ENCODE measurements at places on chromosomes 5 and 9.

DNA sequence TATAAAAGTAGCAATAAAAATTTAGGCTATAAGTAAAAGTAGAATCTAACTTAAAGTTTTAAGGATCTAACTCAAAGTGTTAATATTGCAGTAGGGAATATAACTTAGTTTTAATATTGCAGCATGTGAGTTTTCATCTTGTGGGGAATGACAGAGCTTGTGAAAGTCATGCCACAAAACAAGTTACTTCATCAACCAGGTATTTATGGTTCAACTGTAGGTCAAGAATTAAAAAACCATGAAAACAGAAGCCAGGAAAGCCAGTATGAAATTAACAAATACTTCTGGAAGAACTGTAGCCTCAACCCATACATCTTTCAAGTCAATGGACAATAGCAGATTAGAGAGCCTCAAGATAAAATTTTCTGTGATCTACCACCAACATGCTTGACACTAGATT is 19.0 kb downstream of the HMGCS1 start:
- DNase-seq, result no peak

GRCh38 chr5:124725040-124725434 is 21.4 kb downstream of the ZNF608 start:
- no peak for DNase-seq

- no peak for DNase-seq
Measured at GRCh38 chr9:137485343-137486140, 26.4 kb upstream of the NSMF start.

DNA sequence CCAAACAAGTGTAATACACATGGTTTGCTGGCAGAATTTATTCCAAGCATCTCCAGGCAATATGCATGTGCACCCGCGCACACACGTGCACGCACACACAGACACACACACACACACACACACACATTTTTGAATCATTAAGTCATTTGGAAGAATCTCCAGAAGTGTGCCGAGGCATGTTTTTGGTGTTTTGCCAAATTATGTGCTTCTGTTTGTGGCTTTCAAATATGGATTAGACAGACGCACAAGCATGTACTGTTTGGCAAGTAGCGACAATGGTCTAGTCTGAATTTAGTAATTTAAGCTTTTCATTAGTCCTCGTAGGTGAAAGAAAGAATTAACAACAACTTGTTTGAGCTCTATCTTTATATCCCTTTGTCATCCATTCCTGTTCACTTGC is 36.7 kb downstream of the NFIB start:
- no peak for DNase-seq

DNA sequence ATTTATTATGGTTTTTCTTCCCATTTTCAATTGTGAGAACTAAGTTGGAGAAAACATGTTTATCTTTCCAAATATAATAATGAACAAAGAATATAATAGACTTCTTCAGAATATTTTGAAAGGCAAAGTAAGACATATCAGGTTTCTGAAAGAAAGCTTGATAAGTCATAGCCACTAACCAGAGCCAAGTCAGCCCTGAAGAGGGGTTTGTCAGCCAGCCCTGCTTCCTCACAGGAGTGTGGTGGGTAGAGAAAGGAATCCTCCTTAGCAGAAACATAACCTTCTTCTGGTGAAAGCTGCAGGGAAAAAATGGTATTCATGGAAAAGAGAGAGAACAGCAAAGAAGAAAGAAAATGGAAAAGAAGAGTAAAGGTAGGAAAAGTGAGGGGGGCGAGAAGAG is 93.4 kb downstream of the MPDZ start:
- no peak for DNase-seq

All from effector memory CD4-positive, alpha-beta T cell (primary cell).